ENCODE measurements at places on chromosomes 1 and 21. TPM values are rescaled to one million over a fixed set of nuclear protein-coding genes. Genes with fewer than 3 reads are reported as not detected.

AMPD1 gene
- not detected for polyA plus RNA-seq

SYT2 gene
- polyA plus RNA-seq: 0.03 TPM

ETV3L gene
- not detected for polyA plus RNA-seq

VWA1 gene
- 12.7 TPM for polyA plus RNA-seq

GRCh38 chr1:28934676-28935075, 20.3 kb downstream of the EPB41 start:
- no peak for DNase-seq
- no peak overlapping the region for H3K27ac ChIP-seq
- no peaks in the 10 kb centered on the region for H3K27me3 ChIP-seq

- H3K27me3 ChIP-seq: no peaks in the 10 kb centered on the region
- no peak for DNase-seq
- no peak overlapping the region for H3K4me3 ChIP-seq
- H3K36me3 ChIP-seq: no peaks in the 10 kb centered on the region
- no peaks in the 10 kb centered on the region for H3K4me1 ChIP-seq
- no peak overlapping the region for H3K27ac ChIP-seq
Observed at GRCh38 chr1:38533772-38534472, 325.6 kb downstream of the RRAGC start.

DNA sequence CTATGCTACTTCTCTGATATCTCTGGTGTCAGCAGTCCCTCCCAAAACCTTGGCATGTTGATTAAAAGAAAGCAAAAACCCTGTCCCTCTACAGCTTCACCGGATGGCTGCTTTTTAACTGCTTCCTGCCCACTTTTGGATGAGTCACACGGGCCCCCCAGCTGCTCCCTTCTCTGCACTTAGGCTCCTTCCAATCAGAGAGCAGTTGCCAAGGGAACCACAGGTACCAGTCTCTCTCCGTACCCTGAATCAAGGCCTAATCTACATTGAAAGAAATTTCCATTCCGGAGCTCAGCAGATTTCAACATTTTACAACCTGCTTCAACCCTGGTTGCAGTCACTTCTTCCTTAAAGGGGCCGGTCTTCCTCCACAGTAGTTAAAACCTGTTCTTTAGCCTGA, 70.6 kb upstream of the GJB5 start:
- peak overlapping the region; percentile 73 for H3K27ac ChIP-seq
- DNase-seq: no peak
- H3K4me3 ChIP-seq: no peak overlapping the region
- H3K27me3 ChIP-seq: no peaks in the 10 kb centered on the region
- H3K4me1 ChIP-seq: no peaks in the 10 kb centered on the region

GRCh38 chr1:30732277-30732996, 9.1 kb upstream of the MATN1 start:
- H3K36me3 ChIP-seq: no peaks in the 10 kb centered on the region
- no peaks in the 10 kb centered on the region for H3K27me3 ChIP-seq

GRCh38 chr1:220325306-220325995, 53.2 kb upstream of the RAB3GAP2 start:
- H3K36me3 ChIP-seq: no peaks in the 10 kb centered on the region
- no peaks in the 10 kb centered on the region for H3K4me1 ChIP-seq
- H3K27me3 ChIP-seq: no peaks in the 10 kb centered on the region

- H3K27ac ChIP-seq: no peak overlapping the region
- no peak overlapping the region for H3K4me3 ChIP-seq
- DNase-seq: no peak
- H3K36me3 ChIP-seq: no peaks in the 10 kb centered on the region
- no peaks in the 10 kb centered on the region for H3K27me3 ChIP-seq
- H3K4me1 ChIP-seq: no peaks in the 10 kb centered on the region
Observed at GRCh38 chr1:232247669-232248068, 382.3 kb downstream of the SIPA1L2 start.

DNA sequence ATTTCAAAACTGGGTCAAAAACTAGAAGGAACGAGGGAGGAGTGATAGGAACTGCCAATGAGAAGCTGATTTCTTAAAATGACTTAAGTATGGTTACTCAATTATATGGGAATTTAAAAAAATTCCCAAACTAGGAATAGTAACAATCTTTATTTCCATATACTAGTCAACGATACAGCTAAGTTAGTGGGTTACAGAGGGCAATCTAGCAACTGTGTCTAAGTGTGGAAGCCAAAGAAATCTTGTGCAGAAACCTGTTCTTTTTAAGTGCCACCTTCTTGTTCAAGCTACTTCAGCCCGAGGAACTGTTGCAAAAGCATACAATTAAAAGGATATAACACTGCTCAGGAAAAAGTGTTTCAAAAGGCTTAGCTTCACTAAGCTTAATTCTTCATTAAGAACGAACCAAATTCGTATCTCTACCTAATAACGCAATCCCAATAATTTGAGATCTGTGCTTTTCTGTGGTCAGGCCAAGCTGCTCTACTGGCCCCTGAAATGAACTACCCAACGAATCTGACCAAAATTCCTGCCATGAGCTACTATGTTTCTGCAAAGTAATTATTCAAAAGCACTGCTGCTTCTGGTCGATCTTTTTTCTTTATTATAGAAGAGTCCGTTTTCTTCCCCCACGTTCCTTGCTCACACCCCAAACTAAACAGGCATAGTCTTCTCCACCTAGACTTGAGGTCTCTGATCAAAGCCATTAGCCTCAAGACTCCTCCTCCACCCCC, 1.8 kb downstream of the USP24 start:
- no peaks in the 10 kb centered on the region for H3K27me3 ChIP-seq
- H3K27ac ChIP-seq: peak overlapping the region; percentile 94
- H3K4me1 ChIP-seq: peaks cover 13% of the 10 kb centered on the region

DNA sequence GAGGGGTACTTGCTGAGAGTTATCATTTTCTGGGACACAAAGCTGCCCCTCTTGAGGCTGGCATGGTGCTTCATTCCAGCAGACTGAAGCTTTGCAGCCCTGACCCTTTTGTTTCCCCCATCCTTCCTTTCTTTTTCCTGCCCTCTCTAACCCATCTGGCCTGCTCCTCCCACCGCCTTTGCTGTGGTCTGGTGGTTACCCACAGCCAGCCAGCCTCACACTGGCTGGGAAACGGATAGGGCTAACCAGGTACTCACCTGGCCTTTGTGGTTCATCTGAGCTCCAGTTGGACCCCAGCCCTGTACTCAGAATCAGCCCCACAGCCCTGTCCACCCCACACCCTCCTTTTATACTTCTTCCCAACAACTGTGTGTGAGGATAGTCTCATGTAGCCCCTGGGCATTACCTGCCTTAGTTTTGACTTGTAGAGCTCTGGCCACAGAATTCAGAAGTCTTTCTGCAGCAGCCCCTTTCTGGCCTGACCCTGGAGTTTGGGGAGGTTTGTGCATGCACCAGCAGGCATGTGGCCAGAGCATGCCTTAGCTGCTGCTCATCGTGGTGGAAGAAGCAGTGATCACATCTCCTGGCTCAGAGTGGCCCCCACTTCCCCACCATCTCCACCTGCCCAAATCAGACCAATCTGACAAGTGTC, 138.0 kb downstream of the TRABD2B start:
- no peak overlapping the region for H3K4me3 ChIP-seq
- no peaks in the 10 kb centered on the region for H3K4me1 ChIP-seq
- DNase-seq: no peak
- no peaks in the 10 kb centered on the region for H3K36me3 ChIP-seq
